Stromal cell of bone marrow (primary cell): ENCODE measurements at places on chromosomes 7 and 10.

DNA sequence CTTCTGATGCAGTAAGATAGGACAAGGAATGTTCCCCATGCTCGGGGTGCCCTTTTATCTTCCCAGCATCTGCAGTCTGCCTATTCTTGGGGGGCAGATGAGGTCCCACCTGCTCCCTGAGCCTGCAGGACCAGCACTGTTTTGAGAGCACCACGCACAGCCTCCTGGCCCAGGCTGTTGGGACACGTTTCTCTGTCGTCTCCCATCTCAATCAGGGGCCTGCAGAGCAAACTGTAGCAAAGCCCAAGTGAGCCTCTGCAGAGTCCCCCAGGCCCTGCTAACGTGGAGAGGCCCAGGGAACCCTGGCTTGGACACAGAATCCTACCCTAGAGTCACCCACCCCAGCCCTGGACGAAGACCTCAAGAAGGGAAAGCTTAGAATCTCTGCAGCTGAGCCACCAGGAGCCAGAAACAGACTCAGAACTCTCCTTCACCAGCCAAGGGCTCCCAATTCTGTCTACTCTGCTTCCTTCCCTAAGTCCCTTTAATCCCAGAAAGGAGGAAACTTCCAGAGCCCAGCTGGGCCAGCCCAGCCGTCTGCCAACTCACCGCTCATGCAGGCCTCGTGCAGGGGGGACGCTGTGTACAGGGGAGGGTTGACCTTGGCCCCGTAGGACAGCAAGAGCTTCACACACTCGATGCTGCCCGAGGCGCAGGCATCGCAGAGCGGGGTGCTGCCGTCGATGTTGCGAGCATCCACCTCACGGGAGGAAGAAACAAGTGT is 15.6 kb downstream of the ASB13 start:
- DNase-seq = no peak

DNA sequence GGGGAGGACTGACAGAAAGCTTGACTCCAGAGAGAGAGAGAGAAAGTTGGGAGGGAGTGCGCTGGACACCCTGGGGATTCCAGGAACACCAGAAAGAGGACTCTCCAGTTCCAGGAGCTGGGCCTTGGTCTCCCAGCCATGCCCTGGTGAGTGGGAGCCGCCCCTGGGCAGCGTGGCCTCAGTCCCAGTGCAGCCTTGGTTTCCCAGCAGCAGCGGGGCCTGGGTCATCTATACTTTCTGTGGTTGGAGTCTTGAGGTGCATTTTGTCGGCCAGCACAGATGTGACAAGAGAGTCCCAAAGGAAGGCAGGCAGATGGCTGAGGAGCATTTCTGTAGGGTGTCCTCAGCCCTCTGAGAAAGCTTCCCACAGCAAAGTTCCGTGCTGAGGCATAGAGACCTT is 334.7 kb upstream of the ZNF32 start:
- no peak for DNase-seq

DNA sequence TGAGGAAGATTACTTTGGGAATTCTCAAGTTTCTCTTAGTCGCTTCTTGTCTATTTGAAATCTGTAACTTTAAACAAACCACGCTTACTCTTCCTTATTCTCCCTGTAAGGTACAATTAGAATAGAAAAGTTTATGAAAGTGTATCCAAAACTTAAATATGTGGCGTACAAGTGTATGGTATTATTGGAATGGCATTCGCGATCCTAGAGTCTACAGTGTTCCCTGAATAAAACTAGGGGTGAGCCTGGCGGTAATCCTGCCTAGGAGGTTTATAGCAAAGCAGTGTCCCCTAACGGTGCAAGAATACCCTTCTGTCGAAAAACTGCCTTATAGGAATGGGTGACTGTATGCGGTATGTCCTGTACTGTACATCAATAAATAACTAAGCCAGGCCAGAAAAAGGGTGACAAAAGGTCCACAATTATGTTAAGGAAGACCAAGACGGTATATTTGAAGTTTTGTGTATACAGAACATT is 1.2 kb downstream of the TASOR2 start:
- DNase-seq = no peak

DNA sequence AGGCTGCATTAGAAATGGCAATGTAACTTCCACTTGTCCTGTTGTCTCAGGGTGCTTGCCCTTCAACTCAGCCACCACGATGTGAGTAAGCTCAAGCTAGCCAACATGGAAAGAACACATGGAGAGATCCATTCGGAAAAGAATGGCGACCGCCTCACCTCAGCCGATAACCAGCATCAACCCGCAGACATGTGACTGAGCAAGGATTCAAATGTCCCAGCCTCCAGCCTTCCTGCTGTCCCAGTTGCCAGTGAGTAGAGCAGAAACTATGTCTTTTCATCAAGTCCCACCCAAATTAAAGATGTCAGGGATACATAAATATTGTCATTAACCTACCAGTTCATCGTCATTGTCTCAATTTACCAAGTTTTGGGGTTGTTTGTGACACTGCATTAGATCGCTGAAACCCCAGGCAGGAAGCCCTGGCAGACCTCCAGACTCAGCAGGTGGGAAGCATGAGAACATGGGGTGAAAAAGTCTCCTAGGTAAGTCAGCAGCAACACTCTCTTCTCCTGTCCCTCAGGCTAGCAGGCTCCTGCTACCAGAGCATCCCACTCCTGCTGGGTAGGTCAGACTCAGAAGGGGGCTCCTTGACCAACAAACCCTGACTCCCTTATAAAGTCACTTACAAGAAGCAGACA is 67.0 kb downstream of the OSBPL3 start:
- no peak for DNase-seq

GRCh38 chr10:676178-676577 is 13.3 kb downstream of the DIP2C start:
- no peak for DNase-seq

GRCh38 chr7:12827219-12827821 is 139.9 kb downstream of the ARL4A start:
- DNase-seq = no peak

DNA sequence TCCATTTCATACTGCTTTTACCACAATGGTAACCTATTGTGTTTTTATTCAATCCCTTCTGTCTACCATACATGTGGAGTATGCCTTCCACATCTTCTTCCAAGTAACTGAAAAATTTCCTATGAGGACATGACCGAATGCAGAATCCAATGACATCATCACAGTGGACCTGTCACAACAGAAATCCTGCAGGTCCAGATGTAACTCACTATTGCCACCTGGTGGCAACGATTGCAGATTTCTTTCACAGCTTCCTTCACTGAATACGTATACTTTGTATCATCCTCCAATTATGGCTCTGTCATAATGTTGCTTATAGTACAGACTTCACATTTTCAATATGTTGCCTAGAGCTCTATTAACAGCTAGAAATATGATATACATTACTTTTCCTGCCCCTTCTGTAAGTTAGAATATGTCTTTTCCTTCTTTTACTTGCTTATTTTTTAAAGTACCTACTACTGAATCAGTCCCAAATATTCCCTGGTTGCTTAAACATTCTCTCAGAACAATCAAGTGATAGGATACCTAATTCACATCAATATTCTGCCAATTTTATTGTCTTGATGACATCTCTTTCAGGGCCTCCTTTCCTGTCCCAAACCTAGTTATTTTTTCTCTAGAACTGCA is 45.4 kb downstream of the SLC13A1 start:
- peak; percentile 67 for DNase-seq

DNA sequence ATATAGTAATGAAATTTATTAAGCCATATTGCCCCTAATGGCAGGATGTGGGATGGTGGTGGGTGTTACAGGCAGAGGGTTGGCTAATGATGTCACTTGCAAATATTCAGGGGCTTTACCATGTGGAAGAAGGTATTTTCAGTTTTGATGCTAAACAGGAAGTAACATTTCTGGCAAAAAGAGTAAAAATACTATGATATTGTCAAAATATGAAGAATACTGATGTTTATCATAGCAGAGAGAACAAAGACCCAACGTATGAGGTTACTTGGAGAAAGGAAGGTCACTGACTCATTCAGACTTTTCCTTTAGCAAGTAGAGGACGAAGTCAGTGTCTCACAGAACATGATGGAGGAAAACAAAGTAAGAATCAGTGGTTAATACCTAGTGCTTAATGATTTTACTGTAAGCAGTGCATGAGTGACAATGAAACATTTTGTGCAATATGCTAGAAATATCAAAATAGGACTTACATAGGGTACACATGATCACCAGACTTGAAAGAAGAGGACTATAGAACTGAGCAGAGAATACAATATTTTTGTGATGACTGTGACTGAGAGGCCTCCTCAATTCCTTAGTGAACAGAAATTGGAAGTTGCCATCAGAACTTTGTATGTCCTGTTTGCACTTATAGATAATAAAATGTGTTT is 89.7 kb upstream of the STEAP4 start:
- no peak for DNase-seq

DNA sequence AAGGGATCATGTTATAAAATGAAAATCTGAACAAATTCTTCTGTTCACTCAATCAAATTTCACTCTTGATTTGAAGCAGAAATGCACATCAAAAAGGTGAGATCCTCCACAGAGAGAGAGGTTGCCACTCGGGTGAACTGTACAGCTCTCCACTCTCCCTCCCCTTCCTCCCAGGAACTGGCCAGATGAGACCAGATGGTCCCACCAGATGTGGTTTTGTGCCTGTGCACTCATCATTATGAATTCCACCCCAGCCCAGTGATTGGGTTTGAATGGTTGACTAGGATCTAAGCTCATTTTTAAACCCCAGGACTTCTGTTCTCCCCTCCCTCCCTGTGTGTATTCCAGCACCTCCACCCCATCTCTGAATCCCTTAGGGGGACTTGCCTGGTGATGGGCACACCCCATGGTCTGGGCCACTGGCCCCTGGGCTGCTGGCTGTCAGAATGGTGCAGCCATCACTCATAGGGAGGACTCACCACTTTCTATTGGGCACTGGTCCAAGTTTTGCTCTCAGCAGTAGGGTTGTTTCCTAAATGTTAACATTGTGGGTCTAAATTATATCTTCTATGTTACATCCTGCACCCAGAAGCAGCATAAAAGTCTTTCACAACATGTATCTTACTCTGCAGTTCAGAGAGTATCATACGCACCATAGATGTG is 393.1 kb downstream of the TNS3 start:
- DNase-seq = no peak

DNA sequence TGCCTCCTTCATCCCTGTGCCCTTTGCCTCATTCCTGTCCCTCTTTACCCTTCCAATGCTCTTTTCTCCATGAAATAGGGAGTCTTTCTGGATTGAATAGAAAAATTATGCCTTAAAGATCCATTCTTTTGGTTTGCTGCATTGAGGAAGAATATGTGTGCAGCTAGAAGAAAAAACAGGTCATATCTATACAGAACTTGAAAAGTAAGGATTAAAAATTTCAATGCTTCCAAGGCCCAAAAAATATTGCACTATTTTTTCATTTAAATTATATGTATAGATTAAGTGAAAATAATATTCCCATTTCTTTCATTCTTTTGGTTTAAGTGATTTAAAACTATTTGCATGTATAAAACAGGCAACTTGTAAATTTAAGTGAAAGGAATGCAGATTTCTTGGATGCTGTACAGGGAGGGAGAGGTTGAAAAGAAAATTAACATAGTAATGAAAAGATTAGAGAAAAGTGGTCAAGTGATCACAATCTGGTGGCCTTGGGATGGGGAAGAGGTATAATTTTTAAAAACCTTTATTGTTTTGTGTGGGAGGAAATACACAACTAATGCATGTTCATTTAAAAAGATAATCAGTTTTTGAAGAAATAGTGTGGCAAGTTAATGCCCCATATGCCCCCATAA is 18.5 kb upstream of the EVX1 start:
- DNase-seq = no peak

DNA sequence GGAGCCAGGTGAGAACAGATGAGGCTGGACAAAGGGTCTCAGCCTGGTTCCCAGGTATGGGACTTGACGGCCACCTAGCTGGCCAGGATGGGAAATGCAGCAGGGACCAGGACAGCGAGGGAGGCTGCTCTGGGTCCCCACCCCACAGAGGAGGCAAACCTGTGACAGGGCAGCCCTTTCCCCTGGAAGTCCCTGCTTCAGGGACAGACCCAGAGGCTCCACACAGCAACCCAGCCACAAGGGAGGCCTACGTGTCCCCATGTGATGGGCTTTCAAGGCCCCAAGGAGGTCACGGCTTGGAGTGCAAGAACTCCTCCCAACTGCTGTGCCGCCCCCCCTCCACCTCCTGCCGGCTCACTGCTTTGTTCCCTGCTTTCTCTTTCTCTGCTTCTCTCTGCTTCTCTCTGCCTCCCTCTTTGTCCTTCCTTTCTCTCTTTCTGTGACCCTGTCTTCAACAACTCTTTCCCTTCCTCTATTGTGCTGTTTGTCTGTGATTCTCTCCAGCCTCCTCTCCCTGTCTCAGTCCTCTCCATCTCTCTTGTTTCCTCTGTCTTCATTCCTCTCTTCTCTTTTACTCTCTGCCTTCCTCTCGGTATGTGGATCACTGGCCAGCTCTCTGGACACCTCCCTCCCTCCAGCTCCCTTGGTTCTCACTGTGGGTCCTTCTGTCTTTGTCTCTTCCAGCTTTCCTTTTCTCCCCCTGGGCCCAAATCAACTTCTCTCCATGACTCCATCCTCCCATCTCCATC is 9.6 kb upstream of the EIF5AL1 start:
- no peak for DNase-seq

- no peak for DNase-seq
These were observed 10.9 kb downstream of the HPSE2 start for GRCh38 chr10:99224766-99225165.

GRCh38 chr7:73507556-73507955 is 14.5 kb downstream of the BAZ1B start:
- DNase-seq = no peak

DNA sequence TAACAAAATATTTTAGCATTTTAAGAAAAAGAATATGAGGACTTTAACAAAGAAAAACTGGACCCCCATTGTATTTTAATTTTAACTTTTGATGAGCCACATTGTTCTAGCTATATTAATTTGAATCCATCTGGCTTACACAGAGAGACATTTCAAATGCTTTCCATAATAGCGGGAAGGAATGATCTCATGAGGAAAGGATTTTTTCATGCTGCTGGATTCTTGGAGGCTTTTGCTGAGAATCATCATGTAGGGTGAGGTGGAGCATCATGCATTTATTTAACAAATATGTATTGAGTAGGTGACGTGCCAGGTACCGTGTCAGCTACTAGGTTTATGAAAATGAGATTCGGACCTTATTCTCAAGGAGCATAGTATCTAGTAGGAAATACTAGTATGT is 1006.3 kb downstream of the SORCS1 start:
- DNase-seq = no peak

GRCh38 chr7:41969561-41970105 is 266.7 kb upstream of the INHBA start:
- no peak for DNase-seq

GRCh38 chr10:78515038-78515872 is 481.6 kb downstream of the RPS24 start:
- no peak for DNase-seq

- no peak for DNase-seq
These were observed 67.2 kb downstream of the COBL start for GRCh38 chr7:51249187-51249945.

- peak; percentile 64 for DNase-seq
These were observed 538.5 kb downstream of the HTR7 start for GRCh38 chr10:90319188-90319914.
